ENCODE measurements at places on chromosomes 7 and 10.

GRCh38 chr10:97974526-97975525 is 55.6 kb downstream of the CRTAC1 start:
- no peak for DNase-seq

DNA sequence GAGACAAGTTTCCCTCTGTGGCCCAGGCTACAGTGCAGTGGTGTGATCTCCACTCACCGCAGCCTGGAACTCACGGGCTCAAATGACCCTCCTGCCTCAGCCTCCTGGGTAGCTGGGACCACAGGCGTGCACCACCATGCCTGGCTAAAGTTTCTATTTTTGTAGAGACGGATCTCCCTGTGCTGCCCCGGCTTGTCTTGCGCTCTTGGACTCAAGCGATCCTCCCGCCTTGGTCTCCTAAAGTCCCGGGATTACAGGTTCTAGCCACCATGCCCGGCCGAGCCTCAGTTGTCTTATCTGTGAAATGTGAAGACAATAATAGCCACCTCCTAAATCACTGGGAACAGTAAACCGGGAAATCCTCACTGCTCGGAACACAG is 88.1 kb downstream of the FOXL3 start:
- DNase-seq = no peak

- DNase-seq = no peak
Observed at GRCh38 chr7:28776463-28777157, 181.5 kb downstream of the TRIL start.

GRCh38 chr10:80945264-80945880 is 407.7 kb downstream of the SH2D4B start:
- no peak for DNase-seq

DNA sequence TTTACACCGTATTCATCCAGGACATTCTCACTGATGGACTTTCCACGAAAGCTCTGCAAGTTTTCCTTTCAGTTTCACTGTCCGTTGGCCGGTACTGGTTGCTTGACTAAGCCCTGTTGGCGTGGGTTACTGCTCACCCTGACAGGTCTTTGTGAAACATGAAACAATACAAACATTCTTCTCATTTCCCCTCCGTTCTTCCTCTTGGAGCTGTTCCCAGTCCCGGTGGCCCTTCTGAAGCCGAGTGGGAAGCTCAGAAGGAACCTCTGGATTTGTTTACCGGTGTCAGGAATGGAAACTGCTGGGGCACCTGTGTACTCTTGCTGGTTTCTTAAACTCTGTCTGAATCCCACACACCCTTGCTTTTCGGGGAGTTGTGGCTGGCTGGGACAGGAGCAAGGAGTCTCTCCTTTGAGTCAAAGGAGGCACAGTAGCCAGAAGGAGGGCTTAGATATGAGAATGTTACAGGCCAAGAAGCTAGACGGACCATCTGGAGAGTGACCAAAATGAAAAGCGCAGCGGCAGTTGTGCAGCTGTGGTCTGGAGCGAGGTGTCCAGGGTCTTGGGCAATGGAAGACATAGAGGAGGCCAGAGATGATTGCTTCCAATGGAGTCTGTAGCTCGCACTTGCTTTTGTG is 45.7 kb downstream of the LYZL2 start:
- no peak for DNase-seq

All from stimulated activated CD4-positive, alpha-beta T cell treated with anti-CD3 and anti-CD28 coated beads, Interleukin-1b, Interleukin-23, amount 100 ng/mL, for 48 hours (primary cell).